Activated T-cell treated with anti-CD3 and anti-CD28 coated beads, Interleukin-2, amount 50 U/mL, for 24 hours (primary cell): ENCODE measurements at places on chromosomes 2 and 18.

- peak; percentile 64 for DNase-seq
- peaks cover 40% of the 10 kb centered on the region for H3K27me3 ChIP-seq
- H3K27ac ChIP-seq: peak overlapping the region; percentile 81
- no peaks in the 10 kb centered on the region for H3K36me3 ChIP-seq
- H3K4me1 ChIP-seq: peaks cover 63% of the 10 kb centered on the region
These were observed 18.9 kb upstream of the CD8A start for GRCh38 chr2:86809481-86810121.

GRCh38 chr18:6745504-6746031 lies 16.1 kb downstream of the ARHGAP28 start:
- H3K4me3 ChIP-seq: no peak overlapping the region
- no peaks in the 10 kb centered on the region for H3K36me3 ChIP-seq
- H3K4me1 ChIP-seq: no peaks in the 10 kb centered on the region
- H3K27me3 ChIP-seq: peaks cover 4% of the 10 kb centered on the region
- no peak for DNase-seq
- H3K27ac ChIP-seq: no peak overlapping the region

GRCh38 chr2:20050646-20051531 lies 539 bp downstream of the LAPTM4A start:
- peaks cover 32% of the 10 kb centered on the region for H3K4me1 ChIP-seq
- peak; percentile 43 for DNase-seq
- H3K27ac ChIP-seq: no peak overlapping the region

GRCh38 chr2:172533687-172534086 lies 22.2 kb upstream of the PDK1 start:
- H3K36me3 ChIP-seq: peaks cover 55% of the 10 kb centered on the region
- DNase-seq: no peak
- H3K4me3 ChIP-seq: no peak overlapping the region
- H3K4me1 ChIP-seq: no peaks in the 10 kb centered on the region
- H3K27me3 ChIP-seq: no peaks in the 10 kb centered on the region
- no peak overlapping the region for H3K27ac ChIP-seq

DNA sequence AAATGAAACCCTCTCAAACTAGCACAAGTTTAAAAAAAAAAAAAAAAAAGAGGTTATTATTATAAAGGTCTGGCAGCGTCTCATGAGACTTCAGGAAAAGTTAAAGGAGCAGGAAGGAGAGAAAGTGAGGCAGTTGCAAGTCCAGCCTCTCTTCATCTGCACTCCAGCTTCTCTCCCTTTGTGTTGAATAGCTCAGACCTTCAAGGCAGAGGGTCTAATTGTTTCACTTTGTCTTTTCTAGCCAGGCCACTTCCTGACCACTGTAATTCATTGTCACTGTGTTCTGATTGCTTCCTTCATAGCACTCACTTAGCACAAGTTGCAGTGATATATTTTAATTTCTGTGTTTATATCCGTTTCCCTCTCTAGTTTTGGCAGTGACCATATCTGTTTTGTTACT lies 99.9 kb downstream of the SPATS2L start:
- DNase-seq: no peak
- H3K4me3 ChIP-seq: no peak overlapping the region
- peak overlapping the region; percentile 51 for H3K27ac ChIP-seq
- peaks cover 36% of the 10 kb centered on the region for H3K4me1 ChIP-seq

- H3K4me1 ChIP-seq: peaks cover 64% of the 10 kb centered on the region
- peaks cover 66% of the 10 kb centered on the region for H3K36me3 ChIP-seq
- H3K27ac ChIP-seq: no peak overlapping the region
These were observed 29.0 kb downstream of the HDLBP start for GRCh38 chr2:241286348-241287090.

DNA sequence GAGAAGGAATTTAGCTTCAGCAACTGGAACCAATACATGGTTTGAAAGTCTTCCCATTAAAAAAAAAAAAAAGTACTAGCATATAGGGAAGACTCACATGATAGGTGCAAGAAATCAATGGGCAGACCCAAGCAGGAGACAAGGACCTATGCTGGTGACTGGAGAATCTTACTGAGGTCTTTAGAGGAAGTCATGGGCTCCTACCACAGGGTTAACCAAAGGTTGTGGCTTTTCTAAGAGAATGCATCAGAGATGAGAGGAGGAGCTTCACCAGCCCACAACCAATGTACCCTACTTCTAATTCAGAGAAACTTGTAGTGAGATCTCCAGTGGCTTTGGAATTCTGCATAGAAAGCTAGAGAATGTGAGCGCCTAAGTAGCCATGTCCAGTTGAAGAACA lies 207.4 kb downstream of the NCKAP5 start:
- no peak for DNase-seq
- H3K27me3 ChIP-seq: no peaks in the 10 kb centered on the region
- no peaks in the 10 kb centered on the region for H3K4me1 ChIP-seq
- no peak overlapping the region for H3K27ac ChIP-seq
- no peaks in the 10 kb centered on the region for H3K36me3 ChIP-seq

- peaks cover 7% of the 10 kb centered on the region for H3K27me3 ChIP-seq
- H3K4me3 ChIP-seq: peak overlapping the region; percentile 69
- DNase-seq: peak; percentile 57
- H3K36me3 ChIP-seq: peaks cover 8% of the 10 kb centered on the region
- H3K27ac ChIP-seq: peak overlapping the region; percentile 88
- H3K4me1 ChIP-seq: peaks cover 21% of the 10 kb centered on the region
These were observed 819 bp upstream of the KLF11 start for GRCh38 chr2:10042301-10043161.

DNA sequence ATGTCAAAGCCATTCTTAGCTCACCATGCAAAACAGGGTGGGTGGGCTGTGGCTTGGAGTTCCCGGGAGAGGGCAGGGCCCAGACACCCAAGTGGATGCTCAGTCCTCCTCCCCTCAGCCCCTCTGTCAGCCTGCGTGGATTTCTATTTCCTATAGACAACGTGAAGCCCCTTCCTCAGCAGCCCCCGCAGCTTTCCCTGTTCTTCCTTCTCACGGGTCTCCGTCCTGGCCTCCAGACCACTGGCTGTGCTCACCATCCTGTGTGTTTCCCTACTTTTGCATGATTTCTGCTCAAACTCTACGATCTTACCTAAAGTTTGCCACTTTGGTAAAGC lies 155.0 kb upstream of the PXDN start:
- H3K36me3 ChIP-seq: no peaks in the 10 kb centered on the region
- H3K27me3 ChIP-seq: no peaks in the 10 kb centered on the region
- H3K4me3 ChIP-seq: no peak overlapping the region
- H3K4me1 ChIP-seq: no peaks in the 10 kb centered on the region
- DNase-seq: no peak

DNA sequence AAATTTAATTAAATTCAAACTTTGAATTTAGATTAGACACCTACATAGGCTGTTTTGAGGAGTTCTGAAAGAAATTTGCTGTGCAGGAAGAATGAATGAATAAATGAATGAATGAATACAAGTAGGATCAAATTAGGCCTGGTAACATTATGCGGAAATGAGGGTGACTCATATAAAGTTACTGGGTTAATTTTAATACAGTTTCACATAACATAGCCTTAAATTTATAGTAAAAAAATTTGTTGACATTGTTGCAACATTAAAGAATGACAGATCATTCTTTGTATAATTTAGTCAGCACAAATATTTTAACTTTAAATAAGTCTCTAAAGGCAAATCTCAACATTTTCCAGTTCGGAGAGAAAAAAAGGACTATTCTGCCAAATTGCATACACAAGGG lies 1293.1 kb upstream of the SLC39A10 start:
- H3K27me3 ChIP-seq: no peaks in the 10 kb centered on the region
- H3K36me3 ChIP-seq: no peaks in the 10 kb centered on the region
- no peak for DNase-seq
- H3K27ac ChIP-seq: no peak overlapping the region
- no peaks in the 10 kb centered on the region for H3K4me1 ChIP-seq

DNA sequence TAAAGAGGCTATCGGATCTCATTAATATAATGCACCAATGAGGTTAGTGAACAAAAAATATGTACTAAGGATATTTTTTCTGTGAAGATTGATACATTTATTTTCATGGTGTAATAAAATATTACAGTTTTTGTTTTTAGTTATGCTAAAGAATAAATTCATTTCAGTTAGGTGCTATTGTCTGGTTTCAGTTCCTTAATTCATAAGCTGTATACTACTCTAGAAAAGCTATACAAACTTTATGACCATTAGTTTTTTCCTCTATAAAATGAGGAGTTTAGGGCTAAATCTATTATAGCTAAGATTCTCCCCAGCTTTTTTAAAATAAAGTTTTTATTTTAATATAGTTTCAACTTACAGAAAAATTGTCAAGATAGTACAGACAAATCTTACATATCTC lies 1311.7 kb upstream of the NXPH2 start:
- no peaks in the 10 kb centered on the region for H3K4me1 ChIP-seq
- DNase-seq: no peak
- no peak overlapping the region for H3K4me3 ChIP-seq

DNA sequence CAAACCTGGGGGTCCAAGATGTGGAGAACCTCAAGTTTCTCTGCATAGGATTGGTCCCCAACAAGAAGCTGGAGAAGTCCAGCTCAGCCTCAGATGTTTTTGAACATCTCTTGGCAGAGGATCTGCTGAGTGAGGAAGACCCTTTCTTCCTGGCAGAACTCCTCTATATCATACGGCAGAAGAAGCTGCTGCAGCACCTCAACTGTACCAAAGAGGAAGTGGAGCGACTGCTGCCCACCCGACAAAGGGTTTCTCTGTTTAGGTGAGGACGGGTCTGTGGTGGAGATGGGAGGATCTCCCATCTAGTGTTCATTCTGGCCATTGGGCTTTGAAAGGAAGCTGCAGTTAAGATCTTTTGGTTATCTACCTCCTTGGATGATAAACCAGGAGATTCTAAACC lies 2.9 kb downstream of the CASP10 start:
- no peaks in the 10 kb centered on the region for H3K27me3 ChIP-seq
- peak; percentile 50 for DNase-seq
- H3K27ac ChIP-seq: peak overlapping the region; percentile 94
- peaks cover 77% of the 10 kb centered on the region for H3K4me1 ChIP-seq
- peaks cover 46% of the 10 kb centered on the region for H3K36me3 ChIP-seq
- H3K4me3 ChIP-seq: peak overlapping the region; percentile 85

DNA sequence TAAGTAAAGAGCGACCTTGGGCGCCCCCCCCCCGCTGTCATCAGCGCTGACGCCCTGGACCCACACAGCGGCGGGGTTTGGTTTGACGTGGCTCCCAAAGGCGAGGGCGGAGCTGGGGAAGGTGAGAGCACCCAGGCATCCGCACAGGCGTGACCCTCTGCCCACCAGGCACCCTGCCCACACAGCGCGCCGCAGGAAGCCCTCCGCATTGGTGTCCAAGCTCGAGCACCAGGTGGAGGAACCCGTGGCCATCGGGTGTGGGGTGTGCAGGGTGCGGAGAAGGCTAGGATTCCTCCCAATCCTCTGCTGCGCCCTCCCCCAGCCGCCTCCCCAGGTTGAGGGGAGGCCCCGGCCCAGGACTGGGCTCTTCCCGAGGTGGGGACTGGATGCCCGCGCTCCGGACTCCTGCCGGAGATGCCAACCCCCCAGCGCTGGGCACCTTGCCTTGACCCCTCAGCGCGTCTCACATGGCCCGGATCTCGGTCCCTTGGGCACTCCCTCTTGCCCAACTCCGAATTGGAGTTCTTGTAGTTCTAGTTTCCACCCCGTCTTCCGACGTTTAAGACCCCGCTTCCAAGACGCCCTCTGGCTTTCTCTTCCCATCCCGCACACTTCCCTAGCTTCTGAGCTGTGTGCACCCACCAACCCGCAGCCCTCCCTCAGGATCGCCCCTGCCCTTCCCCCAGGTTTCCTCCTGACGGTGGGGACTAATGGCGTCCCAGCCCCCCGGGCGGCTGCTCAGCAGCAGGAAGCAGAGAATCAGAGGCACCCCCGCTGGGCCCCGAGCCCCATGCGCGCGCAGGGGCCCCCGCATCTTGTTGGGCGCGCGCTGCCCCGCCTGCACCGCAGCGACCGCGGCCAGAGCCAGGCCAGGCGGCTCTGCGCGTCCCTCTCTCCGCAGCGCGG lies 25.9 kb upstream of the RESP18 start:
- peaks cover 8% of the 10 kb centered on the region for H3K4me1 ChIP-seq
- peaks cover 64% of the 10 kb centered on the region for H3K27me3 ChIP-seq
- no peak overlapping the region for H3K27ac ChIP-seq
- DNase-seq: no peak
- H3K4me3 ChIP-seq: peak overlapping the region; percentile 28

- H3K4me3 ChIP-seq: no peak overlapping the region
- H3K27me3 ChIP-seq: peaks cover 52% of the 10 kb centered on the region
These were observed 3.4 kb downstream of the FZD7 start for GRCh38 chr2:202037086-202037485.

DNA sequence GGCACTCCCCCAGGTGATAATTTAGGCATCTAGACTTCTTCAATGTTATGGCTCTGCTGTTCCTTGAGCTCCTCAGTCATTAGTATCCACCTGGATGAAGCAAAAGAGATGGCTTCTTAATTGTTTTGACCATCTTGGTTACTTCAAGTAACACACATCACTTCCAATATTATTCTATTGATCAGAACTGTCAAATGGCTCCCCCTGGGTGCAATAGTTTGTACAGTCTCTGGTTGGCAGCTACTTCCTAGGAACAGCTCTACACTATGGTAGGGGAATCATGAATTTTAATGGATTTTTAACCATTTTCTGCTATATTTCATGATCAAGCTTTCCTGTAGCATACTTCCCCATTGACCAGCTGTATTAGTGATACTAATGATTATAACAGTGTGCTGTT lies 157.0 kb downstream of the NYAP2 start:
- no peak overlapping the region for H3K27ac ChIP-seq
- H3K4me1 ChIP-seq: no peaks in the 10 kb centered on the region
- no peak for DNase-seq
- peaks cover 22% of the 10 kb centered on the region for H3K27me3 ChIP-seq

DNA sequence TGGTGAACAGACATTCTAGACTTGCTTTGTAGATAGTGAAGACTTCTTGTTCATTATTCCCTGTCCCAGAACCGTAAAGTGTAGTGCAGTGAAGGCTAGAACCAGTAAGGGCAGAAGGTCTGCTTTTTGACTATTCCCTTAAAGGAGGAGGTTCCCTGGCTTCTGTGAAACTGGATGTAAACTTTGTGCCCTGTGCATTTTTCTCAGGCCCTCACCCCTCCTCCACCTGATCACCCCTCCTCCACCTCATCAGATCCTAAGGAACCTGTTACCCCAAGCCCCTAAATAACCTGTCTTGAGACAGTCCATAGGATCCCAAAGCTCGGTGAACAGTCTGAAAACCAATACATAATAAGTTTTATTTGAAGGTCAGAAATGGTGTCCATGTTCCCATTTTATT lies 33.7 kb downstream of the SFT2D3 start:
- peaks cover 28% of the 10 kb centered on the region for H3K4me1 ChIP-seq
- no peak overlapping the region for H3K4me3 ChIP-seq
- H3K27me3 ChIP-seq: no peaks in the 10 kb centered on the region
- DNase-seq: no peak
- H3K27ac ChIP-seq: no peak overlapping the region

- H3K27me3 ChIP-seq: peaks cover 63% of the 10 kb centered on the region
- no peaks in the 10 kb centered on the region for H3K36me3 ChIP-seq
- peak overlapping the region; percentile 60 for H3K4me3 ChIP-seq
- DNase-seq: peak; percentile 49
These were observed 861 bp downstream of the LTBP1 start for GRCh38 chr2:32947484-32948143.

- H3K27me3 ChIP-seq: peaks cover 5% of the 10 kb centered on the region
- H3K27ac ChIP-seq: no peak overlapping the region
These were observed 143.9 kb upstream of the KLHL29 start for GRCh38 chr2:23241121-23241520.
